ENCODE measurements at places on chromosomes 2 and 18. TPM values are rescaled to one million over a fixed set of nuclear protein-coding genes. Genes with fewer than 3 reads are reported as not detected.

Gene ZNF385B
- total RNA-seq = 23.2 TPM

Gene CPSF3
- 13.9 TPM for total RNA-seq

Gene ATP6V1B1
- not detected for total RNA-seq

Gene RIT2
- not detected for total RNA-seq

Gene ORC4
- 64.3 TPM for total RNA-seq

Gene ADAM17
- total RNA-seq = 12.2 TPM

Gene SERPINB4
- not detected for total RNA-seq

Gene GCKR
- 1.9 TPM for total RNA-seq

Gene PSMA8
- total RNA-seq = not detected

Gene REEP1
- 29.4 TPM for total RNA-seq

Gene MRPL44
- total RNA-seq = 43.7 TPM

Gene SKOR2
- not detected for total RNA-seq

Gene NYAP2
- not detected for total RNA-seq

Gene MAPK4
- total RNA-seq = 101 TPM

Gene INO80D
- total RNA-seq = 12.9 TPM

Gene CHRND
- total RNA-seq = 0.19 TPM

Gene HDAC4
- total RNA-seq = 8.1 TPM

Gene BOLL
- not detected for total RNA-seq

Gene CRYGC
- total RNA-seq = not detected

Gene STAT4
- total RNA-seq = 15.2 TPM

Gene IL36A
- total RNA-seq = not detected

Gene CPS1
- 2.2 TPM for total RNA-seq

Gene LBX2
- total RNA-seq = 0.83 TPM

Gene HOXD13
- not detected for total RNA-seq

Gene SPP2
- total RNA-seq = not detected

Gene CTIF
- 61.2 TPM for total RNA-seq

Gene TNFAIP6
- total RNA-seq = 5.2 TPM

Gene RFTN2
- total RNA-seq = 11.6 TPM

Gene RNF144A
- 12.6 TPM for total RNA-seq

Gene STARD6
- not detected for total RNA-seq

Gene BCL2
- 6.5 TPM for total RNA-seq

Gene RAMP1
- 239 TPM for total RNA-seq

Gene DGUOK
- total RNA-seq = 33.7 TPM

Gene CFC1
- not detected for total RNA-seq

Gene KATNAL2
- 3.7 TPM for total RNA-seq

Gene NOSTRIN
- 34.3 TPM for total RNA-seq

Gene PIEZO2
- 0.63 TPM for total RNA-seq

Gene FAM98A
- 32.0 TPM for total RNA-seq

Gene HRH4
- not detected for total RNA-seq

Gene AGXT
- not detected for total RNA-seq

Gene CREG2
- not detected for total RNA-seq

Gene CDK15
- total RNA-seq = not detected

Gene ZNF532
- 59.5 TPM for total RNA-seq

Gene C2orf72
- 0.08 TPM for total RNA-seq

Gene STAM2
- total RNA-seq = 26.8 TPM
